ENCODE measurements at places on chromosomes 2 and 18.

- no peak for DNase-seq
These were observed 11.4 kb downstream of the MALL start for GRCh38 chr2:110104025-110104771.

DNA sequence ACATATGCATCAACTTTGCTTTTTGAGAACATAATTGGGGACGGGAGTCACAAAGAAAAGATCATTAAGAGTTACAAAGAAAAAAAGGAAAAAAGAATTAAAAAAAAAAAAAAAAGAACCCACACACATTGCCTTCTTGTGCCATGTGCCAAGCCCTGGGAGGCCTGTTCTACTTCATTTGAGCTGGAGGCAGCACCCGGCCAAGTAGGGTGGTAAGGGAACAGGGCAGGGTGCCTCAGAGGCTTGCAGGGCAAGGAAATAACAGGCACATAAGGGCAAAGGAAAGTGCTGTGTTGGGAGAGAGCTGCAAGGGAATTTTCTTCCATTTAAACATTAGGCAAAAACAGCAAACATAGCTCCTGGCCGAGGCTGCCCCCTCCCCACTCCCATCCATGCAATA lies 418.0 kb downstream of the TMEM182 start:
- no peak for DNase-seq

- DNase-seq: no peak
These were observed 2.3 kb upstream of the NAPG start for GRCh38 chr18:10523544-10523943.

GRCh38 chr2:29726976-29727375 lies 194.4 kb downstream of the ALK start:
- DNase-seq: no peak

GRCh38 chr2:234939576-234939975 lies 12.2 kb upstream of the SH3BP4 start:
- DNase-seq: no peak

DNA sequence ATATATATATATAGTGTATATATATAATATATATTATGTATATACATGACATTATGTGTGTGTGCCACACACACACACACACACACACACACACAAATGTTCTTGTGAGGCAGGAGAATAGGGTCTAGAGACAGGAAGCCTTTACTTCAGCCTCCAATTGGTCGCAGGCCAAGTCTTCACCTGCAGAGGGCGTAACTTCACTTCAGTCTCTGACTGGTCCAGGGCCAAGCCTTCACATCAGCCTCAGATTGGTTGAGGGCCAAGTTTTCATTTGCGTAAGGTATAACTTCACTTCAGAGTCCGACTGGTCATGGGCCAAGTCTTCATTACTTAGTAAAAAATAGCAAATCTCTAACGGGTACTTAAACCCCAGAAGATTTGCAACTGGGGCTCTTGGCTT lies 13.2 kb upstream of the SS18 start:
- DNase-seq: no peak

DNA sequence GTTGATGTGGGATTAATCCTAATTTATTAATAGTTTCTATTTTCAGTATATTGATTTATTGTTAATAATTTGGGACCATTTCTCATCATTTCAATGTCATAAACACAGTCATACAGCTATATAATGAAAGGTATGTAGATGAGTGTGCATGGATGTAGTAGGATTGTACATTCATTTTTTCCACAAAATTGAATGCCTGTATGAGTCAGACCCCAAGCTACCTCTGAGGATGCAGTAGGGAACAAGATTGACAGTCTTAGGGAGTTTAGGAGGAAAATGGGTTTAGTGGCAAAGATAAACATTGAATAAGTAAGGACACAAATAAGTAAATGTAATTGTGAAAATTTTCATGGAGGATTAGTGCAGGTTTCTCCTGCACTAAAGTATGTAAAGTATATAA lies 14.1 kb upstream of the TMEFF2 start:
- no peak for DNase-seq

- no peak for DNase-seq
These were observed 56.0 kb downstream of the NRP2 start for GRCh38 chr2:205738117-205738968.

GRCh38 chr2:214989187-214989586 lies 149.2 kb downstream of the ABCA12 start:
- DNase-seq: no peak

DNA sequence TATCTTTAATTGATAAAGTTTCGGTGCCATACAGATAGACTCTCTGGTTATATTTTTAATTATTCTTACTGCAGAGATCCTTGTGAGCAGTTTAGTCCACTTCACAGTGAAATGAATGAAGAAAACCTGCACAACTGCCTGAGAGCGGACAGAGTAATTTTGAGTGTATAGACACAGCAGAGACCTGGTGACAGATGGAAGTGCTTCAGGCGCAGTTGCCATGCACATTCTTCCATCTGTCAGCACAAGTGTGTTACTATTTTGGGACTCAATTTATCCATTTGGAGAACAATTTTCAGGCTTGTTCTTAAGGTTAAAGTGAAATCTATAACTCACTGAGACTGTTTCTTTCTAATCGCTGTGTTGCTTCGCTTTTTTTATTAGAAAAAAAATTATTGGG lies 147.8 kb upstream of the SPHKAP start:
- no peak for DNase-seq

- DNase-seq: no peak
These were observed 417.6 kb upstream of the LINC00305 start for GRCh38 chr18:64566456-64566855.

DNA sequence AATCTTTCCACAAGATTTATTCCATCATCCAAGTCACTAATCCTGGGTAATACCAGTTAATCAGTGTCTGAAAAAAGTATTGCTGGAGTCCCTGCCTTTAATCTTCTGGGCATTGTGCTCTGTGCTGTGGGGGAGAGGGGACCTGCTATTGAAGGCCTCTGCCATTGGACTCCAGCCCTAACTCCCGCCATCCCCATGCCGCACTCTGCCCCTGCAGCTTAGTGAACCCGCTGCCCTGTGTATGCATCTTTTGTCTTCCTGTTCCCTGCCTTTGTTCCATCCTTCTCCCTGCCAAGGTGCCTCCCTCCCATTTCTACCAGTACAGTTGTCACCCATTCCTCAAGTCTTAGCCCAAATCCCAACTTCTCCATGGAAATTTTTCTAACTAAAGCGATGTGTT lies 113.8 kb upstream of the EPAS1 start:
- no peak for DNase-seq

DNA sequence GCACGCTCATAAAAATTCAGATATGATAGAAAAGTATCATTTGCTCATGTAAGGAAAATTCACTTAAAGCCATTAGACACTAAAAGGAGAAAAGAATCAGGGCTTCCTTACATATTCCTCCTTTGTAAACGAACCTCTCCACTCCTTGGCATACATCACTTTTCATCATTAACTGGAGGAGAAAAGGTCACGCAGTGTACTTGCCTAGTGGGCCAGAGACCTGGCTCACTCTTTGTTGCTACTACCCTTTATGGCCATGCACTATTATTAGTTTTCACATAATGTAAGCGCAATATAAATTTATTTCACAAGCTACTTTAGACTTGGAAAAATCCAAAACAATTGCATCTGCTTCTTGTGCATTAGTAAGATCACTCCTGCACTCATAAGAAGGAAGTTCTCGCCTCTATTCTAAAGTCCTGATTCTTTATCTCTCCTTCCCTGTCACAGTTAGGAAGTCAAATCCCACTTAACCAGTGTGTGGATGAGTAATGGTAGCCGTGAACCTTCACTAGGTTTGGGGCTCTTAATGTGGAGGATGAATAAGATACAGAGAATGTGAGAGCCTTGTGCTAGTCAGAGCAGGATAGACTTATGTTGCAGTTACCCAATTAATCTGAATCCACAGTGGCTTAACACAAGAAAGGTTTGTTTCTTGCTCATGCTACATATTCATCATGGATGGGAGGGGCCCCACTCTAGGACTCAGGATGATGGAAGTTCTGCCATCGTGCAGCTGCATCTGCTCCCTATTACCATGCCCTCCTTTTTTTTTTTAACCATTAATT lies 115.0 kb upstream of the GLS start:
- peak; percentile 47 for DNase-seq

DNA sequence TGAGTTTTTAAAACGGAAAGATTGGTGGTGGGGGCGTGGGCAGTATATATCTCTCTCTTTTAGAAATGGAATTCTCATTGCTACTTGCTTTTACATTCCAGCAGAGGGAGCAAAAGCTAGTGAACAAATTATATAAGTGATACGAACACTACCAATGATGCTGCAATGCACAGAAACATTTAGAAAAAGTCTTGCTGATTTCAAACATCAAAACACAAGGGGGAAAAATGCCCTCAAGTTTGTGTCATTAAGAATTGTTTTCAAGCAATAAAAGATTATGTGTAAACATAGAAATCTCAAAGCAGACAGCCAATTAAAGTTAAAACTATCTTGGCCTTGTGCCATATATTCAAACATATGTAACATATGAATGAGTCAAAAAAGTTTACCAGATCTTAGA lies 296.3 kb upstream of the KCNJ3 start:
- DNase-seq: peak; percentile 14

- no peak for DNase-seq
These were observed 94.9 kb downstream of the GBX2 start for GRCh38 chr2:236073246-236073645.

GRCh38 chr2:196059491-196059960 lies 9.1 kb downstream of the DNAH7 start:
- no peak for DNase-seq

DNA sequence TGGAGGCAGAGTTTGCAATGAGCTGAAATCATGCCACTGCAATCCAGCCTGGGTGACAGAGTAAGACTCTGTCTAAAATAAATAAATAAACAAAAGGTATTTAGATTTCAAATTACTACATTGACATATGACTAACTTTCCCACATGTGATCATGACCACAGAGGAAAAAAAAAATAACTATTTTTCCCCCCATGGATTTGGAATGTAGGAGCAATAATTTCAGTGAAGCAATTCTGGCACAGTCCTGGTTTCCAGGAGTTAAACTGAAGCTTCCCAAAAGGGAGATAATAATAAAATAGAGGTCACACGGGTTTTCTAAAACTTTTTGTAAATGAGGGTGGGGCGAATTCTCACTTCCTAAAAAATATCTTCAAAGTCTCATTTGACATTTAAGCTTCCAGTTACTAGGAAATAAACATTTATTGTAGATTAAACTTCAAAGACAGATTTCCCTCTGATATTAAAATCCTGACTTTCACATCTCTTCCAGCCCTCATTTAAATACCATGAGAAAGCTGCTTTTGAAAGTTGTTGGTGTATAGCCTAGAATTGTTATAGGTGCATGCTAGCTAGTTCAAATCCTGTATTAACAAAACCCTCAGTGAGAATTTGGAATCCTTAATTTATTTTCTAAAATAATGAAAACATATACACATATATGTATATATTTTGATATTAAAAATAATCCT lies 20.7 kb downstream of the SLC19A3 start:
- no peak for DNase-seq

GRCh38 chr2:163802284-163802683 lies 66.5 kb upstream of the FIGN start:
- DNase-seq: no peak

- DNase-seq: no peak
These were observed 231.2 kb downstream of the TPGS2 start for GRCh38 chr18:36597636-36598035.

- no peak for DNase-seq
These were observed 155.7 kb downstream of the RDH14 start for GRCh38 chr2:18404708-18405107.

DNA sequence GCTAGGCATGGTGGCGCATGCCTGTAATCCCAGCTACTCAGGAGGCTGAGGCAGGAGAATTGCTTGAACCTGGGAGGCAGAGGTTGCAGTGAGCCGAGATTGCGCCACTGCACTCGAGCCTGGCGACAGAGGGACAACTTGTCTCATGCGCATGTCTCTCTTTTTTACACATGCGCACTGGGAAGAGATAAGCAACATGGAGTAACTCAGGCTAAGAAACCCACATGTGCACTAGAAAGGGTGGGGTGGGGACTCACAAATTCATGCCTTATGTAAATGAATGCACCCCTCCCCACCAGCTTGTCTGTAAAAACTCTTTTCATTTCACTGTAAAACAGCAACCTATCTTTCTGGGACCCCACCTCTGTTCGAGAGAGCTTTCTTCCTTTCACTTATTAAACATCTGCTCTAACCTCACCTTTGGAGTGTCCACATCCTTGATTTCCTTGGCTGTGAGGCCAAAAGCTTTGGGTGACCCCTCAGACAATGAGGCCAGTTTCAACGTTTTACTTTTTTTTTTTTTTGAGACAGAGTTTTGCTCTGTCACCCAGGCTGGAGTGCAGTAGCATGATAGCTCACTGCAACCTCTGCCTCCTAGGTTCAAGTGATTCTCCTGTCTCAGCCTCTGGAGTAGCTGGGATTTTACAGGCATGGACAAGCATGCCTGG lies 91.6 kb upstream of the RMP24 start:
- DNase-seq: no peak

- DNase-seq: no peak
These were observed 19.3 kb downstream of the EVA1A start for GRCh38 chr2:75541430-75541829.

- DNase-seq: no peak
These were observed 86.2 kb downstream of the CRIM1 start for GRCh38 chr2:36441816-36442215.

GRCh38 chr18:26706911-26707351 lies 158.6 kb downstream of the AQP4 start:
- no peak for DNase-seq

DNA sequence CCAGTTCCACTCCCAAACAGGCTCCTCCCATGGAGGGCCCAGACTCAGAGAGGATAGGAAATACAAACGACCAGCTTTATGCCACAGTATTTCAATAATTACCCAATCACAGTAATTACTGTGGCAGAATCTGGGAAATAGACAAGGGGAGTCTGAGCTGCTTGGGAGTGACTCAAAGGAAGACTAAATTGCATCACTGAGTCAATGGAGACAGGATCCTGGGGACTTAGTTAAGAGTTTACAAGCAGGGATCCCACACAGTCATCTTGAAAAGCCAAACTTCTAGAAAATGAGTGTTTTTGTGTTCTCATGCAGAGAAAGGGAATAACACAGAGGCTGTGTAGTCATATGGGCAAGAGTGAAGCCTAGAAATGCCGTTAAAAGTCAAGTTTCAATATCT lies 1142.1 kb downstream of the CNTNAP5 start:
- no peak for DNase-seq

GRCh38 chr2:118850901-118851415 lies 3.5 kb upstream of the EN1 start:
- DNase-seq: no peak

DNA sequence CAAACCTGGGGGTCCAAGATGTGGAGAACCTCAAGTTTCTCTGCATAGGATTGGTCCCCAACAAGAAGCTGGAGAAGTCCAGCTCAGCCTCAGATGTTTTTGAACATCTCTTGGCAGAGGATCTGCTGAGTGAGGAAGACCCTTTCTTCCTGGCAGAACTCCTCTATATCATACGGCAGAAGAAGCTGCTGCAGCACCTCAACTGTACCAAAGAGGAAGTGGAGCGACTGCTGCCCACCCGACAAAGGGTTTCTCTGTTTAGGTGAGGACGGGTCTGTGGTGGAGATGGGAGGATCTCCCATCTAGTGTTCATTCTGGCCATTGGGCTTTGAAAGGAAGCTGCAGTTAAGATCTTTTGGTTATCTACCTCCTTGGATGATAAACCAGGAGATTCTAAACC lies 2.9 kb downstream of the CASP10 start:
- DNase-seq: no peak

- no peak for DNase-seq
These were observed 87.1 kb upstream of the LYPD1 start for GRCh38 chr2:132757002-132757589.

- DNase-seq: no peak
These were observed 55.1 kb downstream of the CDH19 start for GRCh38 chr18:66548747-66549146.

- DNase-seq: no peak
These were observed 133.2 kb downstream of the COL4A4 start for GRCh38 chr2:227030789-227031188.

GRCh38 chr2:121038031-121038430 lies 247.0 kb downstream of the TFCP2L1 start:
- no peak for DNase-seq
